ENCODE measurements at places on chromosomes 1 and 21.
A peak's percentile ranks its signal among the peaks of the same experiment; 100 is the strongest.

- no peak for DNase-seq
Observed at GRCh38 chr1:181318858-181319235, 164.5 kb upstream of the CACNA1E start.

- DNase-seq = peak; percentile 41
Observed at GRCh38 chr1:36384542-36385409, 948 bp downstream of the STK40 start.

DNA sequence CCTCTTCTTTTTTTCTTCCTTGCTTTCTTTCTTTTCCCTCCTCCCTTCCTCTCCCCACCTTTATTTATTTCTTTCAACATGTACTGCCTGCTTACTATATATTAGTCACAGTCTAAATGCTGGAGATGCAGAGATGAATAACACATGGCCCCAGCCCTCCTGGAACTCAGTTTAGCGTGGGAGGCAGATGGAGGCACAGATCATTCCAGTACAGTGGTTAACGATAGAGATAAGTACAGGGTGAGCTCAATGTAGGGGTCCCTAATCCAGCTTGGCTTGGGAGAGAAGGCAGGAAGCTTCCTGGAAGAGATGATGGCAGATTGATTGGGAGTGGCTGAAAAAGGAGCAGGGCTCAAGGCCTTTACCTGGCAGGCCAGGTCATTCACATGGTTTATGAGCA lies 55.6 kb upstream of the PPP2R5A start:
- no peak for DNase-seq

DNA sequence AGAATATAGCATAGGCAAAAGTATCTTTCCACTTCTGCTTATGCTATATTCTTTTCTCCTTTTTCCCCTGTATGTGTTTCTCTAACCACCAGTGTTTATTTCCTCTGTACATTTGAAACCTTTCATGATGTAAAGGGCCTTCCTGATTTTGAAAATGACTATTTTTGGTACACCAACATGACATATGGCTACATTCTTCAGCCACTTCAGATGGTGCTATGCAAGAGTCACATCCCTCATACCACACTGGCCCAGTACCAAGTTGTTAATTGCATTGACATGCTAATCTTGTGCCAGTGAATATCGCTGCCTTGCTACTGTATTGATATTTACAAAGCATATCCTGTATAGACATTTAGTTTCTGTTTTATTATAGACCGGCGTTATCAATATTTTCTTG lies 408.7 kb downstream of the NCAM2 start:
- no peak for DNase-seq

- DNase-seq = no peak
Observed at GRCh38 chr21:41636636-41637630, 129.0 kb upstream of the TMPRSS2 start.

DNA sequence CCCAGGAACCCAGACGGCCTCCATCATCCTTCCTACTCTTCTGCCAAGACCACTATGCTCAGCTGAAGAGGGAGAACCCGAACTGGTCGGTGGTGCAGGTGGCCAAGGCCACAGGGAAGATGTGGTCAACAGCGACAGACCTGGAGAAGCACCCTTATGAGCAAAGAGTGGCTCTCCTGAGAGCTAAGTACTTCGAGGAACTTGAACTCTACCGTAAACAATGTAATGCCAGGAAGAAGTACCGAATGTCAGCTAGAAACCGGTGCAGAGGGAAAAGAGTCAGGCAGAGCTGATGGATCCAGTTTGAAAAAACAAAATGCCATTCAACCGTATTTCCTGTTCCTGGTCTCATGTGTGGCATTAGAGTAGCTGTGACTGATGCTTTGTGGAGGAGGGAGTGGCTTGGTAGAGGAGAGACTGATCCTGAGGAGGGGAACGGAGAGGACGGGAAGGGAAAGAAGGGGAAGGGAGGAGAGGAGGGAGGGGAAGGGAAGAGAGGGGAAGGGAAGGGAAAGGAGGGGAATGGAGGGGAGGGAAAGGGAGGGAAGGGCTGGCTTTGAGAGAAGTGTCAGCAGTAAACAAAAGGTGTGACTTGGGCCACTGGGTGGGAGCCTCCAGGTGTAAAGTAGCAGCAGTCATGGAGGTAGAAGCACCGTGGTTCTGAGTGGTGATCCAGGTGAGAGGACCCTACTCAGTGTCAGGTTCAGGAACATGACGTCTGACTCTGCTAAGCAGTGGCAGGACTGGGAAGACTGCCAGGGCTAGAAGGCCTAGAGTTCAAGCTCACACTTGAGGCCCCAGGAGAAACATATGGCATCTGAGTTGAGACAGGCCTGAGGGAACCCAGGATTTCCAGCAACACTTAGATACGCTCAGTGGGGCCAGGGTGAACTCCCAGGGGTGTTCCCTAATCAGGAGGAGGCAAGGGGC lies 846 bp downstream of the HMGB4 start:
- DNase-seq = no peak

GRCh38 chr1:100440075-100440809 lies 87.9 kb downstream of the CDC14A start:
- DNase-seq = no peak

DNA sequence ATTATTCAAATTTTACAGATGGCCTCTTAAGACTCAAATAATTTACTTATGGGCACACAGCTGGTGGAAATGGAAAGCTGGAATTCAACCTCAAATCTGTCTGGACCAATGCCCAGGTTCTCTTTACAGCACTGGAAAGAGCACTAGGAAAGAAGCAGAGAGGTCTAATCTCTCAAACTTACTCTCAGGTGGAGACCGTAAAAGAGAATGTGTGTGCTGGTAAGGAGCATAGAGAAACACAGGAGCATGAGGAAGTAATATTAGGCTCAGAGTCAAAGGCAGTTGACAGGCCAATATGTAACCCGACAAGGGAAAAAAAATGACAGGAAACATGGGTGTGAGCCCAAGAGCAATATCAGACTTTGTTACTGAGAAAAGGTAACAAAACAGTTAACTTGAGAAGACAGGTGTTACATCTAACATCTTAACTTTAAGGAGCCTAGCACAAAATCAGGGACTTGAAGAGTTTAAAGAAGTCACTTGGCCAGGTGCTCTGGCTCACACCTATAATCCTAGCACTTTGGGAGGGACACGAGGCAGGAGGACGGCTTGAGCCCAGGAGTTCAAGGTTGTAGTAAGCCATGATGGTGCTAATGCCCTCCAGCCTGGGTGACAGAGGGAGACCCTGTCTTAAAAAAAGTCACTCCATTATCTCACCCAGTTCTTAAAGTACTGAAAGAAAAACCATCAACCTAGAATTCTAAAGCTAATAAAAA lies 20.7 kb downstream of the PPP1R15B start:
- DNase-seq = no peak

GRCh38 chr1:30740251-30741238 lies 17.0 kb downstream of the LAPTM5 start:
- DNase-seq = no peak

- DNase-seq = peak; percentile 80
Observed at GRCh38 chr1:162213281-162213912, 143.9 kb downstream of the NOS1AP start.

- DNase-seq = no peak
Observed at GRCh38 chr1:6500544-6501278, 9.2 kb upstream of the PLEKHG5 start.

- DNase-seq = no peak
Observed at GRCh38 chr1:83818916-83819315, 180.0 kb downstream of the TTLL7 start.

DNA sequence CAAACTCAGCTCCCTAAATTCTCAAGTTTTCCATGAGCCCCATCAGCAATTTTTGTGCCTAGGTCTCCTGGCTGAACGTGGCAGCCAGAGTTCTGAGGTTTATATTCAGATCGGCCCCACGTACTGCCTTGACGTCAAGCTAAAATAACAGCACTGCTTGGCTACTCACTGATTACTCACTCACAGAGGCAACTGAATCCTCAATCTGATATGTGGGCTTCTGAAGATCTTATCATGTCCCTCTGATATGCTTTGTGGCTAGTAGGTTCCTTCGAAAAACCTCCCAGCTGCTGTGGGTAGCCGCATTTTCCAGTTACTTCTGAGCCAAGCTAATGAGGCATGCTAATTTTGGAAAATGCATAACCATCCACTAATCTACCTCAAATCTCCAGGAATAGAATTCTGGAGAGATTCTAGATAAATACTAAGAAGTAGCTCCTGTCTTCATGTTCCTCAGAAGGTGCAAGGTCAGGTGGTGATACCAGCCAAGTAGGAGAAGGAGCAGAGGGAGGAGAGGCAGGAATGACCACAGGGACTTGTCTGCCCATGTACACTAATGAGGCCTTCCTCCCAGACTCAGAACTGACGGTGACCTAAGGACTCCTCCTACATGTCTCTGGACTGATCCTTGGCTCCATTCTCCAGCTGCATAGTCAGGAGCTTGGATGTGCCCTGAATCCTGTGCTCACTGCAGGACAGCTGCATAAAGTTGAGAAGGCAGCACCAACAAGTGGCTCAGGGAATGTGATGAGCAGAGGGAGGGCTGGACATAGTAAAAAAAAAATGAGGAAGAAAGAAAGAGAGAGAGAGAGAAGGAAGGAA lies 263.7 kb downstream of the TNR start:
- DNase-seq = no peak

- DNase-seq = no peak
Observed at GRCh38 chr1:160823296-160823695, 27.3 kb downstream of the LY9 start.

DNA sequence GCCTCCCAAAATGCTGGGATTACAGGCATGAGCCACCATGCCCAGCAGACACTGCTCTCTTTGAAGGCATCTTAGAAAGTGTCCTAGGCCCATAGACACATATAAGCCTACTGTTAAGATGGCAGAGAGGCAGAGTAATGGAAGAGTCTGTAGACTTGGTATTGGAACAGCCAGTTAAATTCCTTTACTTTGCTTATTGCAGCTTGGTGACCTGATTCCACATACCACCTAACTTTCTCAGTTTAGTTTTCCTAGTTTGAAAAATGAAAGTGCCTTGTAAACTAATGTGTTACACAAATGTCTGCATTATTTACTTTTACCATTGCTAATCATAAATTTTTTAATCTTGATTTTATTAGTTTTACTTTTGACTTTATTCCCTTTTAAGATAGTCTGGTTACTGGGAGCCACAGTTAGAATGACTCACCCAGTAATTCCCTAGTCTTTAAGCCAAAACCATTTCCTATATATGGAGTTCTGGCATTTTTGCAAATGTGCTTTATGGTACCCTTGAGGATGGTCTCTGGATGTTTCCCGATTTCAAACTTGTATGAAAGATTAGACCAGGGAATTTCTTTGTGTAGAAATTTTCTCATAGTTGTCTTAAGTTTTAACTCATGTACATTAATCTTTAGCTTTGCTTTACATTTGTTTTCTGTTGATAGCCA lies 6.4 kb downstream of the SMAP2 start:
- DNase-seq = peak; percentile 28

DNA sequence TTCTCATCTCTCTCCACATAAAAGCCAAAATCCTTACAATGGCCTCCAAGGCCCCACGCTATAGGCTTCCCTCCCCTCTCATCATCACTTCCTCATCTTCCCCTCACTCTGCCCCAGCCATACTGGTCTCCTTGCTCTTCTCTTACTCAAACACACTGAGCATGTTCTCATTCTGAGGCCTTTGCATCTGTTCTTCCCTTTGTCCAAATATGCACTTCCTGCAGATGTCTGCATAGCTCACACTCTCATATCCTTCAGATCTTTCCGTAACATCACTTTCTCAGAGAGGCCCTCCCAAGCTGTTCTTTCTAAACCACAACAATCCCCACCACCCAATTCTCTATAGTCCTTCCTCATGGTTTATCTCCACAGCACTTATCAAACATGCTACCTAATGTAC lies 284.1 kb downstream of the HHIPL2 start:
- no peak for DNase-seq

GRCh38 chr1:82837766-82838465 lies 1037.2 kb downstream of the ADGRL2 start:
- peak; percentile 63 for DNase-seq

- peak; percentile 96 for DNase-seq
Observed at GRCh38 chr1:17128361-17128760, 9.1 kb upstream of the PADI2 start.

DNA sequence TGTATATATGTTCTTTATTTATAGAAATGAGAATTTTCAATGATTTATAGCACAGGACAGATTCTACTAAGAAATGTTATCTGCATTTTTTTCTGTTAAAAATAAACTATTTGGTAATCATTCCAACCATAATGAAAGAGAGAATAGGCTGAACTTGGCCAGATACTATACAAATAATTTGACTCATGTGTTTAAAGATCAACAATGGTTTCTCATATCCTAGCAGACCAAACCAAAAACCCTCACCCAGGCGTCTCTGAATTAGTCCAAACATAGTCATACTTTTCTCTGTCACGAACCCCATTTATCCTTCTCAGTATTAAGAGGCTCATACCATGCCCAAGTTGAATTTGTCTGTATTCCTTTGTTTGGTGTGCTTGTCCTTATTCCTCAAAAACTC lies 40.3 kb downstream of the RPE65 start:
- DNase-seq = no peak

DNA sequence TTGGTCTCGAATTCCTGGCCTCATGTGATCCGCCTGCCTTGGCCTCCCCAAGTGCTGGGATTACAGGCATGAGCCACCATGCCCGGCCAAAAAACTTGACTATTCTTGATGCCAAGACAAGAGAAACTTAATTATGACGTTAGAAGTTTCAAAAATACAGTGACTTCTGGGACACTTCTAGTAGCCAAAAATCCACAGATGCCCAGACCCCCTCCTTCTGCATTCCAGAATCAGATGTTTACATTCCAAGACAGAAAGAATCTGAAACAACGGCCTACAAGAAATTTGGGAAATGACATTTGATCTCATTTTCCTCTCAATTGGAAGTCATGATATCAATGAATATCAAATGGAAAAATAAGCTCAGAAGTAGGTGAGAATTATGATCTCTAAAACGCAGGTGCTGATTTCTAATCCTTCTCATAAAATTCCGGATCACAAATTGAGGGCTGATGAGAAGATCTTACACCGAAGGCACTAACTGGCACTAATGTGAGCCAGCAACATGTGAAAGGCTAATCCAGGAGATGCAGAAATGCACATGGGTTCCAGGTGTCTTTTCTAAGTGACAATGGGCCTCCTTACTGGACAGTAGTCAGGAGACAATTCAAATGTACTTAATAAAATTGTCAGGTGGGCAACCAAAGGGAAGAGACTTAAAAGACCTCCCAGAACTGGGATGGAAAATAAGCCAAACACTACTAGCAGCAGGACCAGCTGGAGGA lies 5.5 kb downstream of the RAB29 start:
- no peak for DNase-seq

- no peak for DNase-seq
Observed at GRCh38 chr1:106038260-106038659, 1018.2 kb upstream of the PRMT6 start.

GRCh38 chr1:215115760-215116159 lies 33.2 kb downstream of the KCNK2 start:
- no peak for DNase-seq

DNA sequence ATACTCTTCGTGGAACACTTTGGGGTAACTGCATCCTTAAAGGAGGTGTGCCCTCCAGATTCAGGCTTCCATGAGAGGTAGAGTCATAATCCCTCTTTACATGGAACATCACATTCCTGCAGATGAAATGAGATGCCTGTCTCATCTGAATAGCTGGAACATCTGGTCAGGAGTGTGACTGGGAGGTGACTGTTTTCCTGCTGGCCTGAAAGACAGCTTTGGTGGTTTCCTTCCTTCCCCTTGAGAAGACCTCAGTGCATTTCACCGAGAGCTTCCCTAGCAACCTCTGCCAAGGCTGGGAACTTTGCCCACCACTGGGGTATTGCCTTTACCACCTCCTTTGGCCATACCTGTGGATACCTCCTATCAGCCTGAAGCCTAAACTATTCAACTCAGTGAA lies 46.7 kb upstream of the GUCA2A start:
- DNase-seq = peak; percentile 42

All from endothelial cell of umbilical vein (primary cell).